ENCODE measurements at places on chromosomes 5 and 9.

GRCh38 chr5:16552666-16553343 lies 64.0 kb downstream of the RETREG1 start:
- peak; percentile 81 for DNase-seq

DNA sequence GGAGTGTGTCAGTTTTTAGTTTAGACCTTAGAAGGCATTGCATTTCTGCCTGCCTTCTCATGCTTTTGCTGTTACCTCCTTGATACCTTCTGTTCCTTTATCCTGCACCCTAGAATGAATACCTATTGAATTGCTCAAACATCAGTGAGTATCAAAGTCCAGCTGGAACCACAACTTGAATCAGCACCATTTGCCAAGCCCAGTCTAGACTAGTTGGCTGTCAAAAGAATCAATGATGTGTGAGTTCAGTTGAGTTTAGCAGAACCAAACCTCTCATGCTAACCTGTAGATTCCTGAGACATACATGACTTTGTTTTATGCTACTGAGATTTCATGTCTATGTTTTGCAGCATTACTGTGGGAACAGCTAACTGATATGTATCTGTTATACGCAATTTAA lies 116.6 kb downstream of the FAM170A start:
- DNase-seq: peak; percentile 68

GRCh38 chr5:59128646-59129290 lies 545.9 kb downstream of the RAB3C start:
- DNase-seq: no peak

DNA sequence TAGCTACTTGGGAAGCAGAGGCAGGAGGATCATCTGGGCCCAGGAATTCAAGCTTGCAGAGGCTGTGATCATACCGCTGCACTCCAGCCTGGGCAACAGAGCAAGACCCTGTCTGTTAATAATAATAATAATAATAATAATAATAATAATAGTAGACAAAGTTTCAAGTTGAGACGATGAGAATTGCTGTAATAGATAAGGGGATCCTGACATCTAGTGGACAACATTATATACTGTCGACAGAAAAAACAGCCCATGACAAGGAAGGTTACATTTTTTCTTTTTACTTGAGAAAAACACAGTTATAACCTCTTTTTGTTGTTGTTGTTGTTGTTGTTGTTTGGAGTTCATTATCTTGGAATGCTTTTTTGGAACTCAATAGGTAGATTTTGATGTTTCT lies 35.3 kb downstream of the NDFIP1 start:
- DNase-seq: no peak

GRCh38 chr5:15598294-15598902 lies 98.4 kb downstream of the FBXL7 start:
- no peak for DNase-seq
